Progenitor cell of endocrine pancreas (in vitro differentiated cells): ENCODE measurements at places on chromosomes 13 and 19.

DNA sequence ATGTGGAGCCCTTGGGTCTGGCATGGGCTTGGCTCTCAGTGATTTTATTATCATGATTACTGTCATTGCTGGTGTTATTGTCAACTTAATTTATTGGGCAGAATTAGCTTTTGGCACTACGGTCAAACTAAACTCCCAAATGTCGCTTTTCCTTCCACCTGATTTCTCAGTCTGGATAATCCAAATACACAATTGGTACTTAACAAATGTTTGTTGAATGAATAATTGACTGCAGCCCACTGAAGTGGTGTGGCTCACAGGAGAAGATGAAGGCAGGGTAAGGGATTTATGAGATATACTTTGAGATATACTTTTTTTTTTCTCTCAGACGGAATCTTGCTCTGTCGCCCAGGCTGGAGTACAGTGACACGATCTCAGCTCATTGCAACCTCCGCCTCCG is 1.5 kb downstream of the COLGALT1 start:
- DNase-seq: no peak

DNA sequence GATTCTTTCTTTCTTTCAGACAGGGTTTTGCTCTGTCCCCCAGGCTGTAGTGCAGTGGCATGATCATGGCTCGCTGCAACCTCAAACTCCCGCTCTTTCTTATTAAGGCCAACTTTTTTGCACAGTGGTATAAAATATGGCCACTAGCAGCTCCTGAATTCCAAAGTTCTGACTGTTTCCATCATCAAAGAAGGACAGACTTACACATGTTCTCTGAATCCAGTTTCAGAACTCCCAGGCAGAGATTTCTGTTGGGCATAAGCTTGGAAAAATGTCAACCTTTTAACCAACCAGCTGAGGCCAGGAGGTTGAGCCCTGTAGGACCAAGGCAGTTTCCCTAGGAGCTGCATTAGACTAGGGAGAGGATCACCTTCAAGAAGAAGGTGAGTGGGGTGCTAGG is 184.1 kb downstream of the HS6ST3 start:
- DNase-seq: no peak

GRCh38 chr13:94122300-94122915 is 357.1 kb downstream of the DCT start:
- DNase-seq: no peak

- DNase-seq: no peak
Measured at GRCh38 chr19:8459095-8459494, 14.3 kb downstream of the HNRNPM start.

DNA sequence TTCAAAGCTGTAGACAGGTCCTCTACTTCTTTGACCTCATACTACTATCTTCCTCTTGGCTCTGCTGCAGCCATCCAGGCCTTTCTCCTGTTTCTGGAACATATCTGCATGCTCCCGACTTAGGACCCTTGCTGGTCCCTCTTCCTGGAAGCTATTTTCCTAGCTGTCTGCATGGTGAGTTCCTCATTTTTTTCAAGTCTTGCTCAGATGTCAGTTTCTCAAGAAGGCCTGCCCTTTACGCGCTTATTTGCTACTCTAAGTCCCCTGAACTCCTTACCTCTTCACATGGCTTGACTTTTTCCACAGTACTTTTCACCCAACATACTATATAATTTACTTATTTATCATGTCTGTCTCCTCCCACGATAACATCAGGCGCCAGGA is 31.4 kb downstream of the DNAJC3 start:
- no peak for DNase-seq

DNA sequence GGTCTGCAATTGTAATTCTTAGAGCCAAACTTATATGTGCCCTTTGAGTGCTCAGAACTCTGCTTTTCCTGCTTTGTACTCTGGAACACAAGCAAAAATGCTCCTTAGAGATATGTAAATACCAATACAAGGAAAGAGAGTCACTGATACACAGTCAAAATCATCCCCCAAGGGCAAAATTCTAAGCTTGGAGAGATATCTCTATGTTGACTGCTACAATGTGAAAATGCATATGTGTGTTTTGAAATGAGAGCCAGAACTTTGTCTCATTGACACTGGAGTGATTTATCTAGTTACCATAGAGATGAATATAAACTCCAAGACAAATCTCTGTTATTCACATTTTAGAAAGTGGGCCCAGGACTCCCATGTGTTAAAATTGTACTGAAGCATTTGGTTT is 494.8 kb upstream of the SLITRK1 start:
- DNase-seq: no peak

GRCh38 chr19:8654591-8655339 is 24.3 kb downstream of the NFILZ start:
- DNase-seq: peak; percentile 61

DNA sequence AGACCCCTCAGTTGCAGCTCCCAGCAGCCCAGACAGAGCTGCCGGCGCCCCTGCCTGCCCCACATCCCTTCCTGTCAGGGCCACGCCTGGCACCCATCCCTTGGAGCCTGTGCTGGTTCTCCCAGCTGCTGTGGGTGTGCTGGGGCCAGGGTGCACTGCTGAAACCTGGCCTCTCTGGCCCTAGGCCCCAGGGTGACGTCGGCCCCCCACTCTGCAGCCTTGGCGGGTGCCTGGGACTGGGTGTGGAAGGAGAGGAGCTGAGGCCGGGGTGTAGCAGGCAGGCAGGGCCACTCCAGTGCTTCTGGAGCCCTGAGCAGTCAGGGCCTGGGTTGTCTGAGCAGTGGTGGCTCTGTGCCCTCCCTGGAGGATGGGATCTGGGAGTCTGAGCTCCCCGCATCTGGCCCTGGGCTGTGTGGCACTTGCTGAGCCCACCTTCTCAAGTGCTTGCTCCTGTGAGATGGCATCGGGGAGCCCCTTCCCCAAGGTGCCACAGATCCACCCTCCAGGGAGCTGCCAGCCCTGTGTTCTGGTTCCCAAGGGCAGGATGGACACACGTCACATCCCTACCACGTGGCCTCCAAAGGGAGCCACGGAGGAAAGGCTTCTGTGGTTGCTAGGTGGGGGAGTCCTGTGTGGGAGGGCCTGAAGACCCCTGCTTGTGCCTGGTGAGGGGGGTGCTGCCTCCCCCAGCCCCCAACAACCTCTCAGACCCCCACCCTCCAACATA is 5.2 kb downstream of the PLEKHJ1 start:
- DNase-seq: no peak

DNA sequence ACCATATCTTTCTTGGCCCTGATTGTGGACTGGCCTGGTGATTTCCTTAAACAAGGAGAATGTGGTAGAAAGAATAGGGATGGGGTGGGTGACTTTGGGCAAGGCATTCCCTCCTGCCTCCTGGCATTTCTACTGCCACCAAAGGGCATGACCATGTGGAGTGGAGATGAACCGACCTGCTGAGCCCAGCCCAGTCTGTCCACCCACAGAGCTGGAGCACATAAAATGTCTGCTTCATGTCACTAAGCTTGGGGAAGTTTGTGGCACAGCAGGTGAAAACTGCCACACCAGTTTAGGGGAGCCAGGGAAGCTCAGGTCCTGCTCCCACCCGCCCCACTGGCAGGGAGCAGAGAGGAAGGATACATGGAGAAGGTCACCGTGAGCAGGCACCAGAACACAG is 6.3 kb downstream of the TMEM161A start:
- no peak for DNase-seq

DNA sequence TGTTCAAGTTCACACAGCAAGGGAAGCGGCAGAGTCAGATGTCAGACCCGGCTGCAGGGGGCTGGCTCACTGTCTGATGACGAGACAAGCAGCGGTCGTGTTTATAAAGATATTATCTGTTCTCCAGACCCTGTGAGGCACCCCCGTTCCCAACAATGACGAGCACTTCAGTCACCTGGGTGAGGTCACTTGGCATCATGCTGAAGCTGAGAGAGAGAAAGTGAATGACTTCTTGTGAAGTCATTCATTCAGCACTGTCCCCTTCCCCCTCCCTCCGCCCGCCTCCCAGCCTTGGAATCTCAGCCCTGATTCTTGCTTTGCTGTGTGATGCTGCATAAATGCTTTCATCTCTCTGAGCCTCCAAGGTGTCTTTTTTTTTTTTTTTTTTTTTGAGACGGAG is 4.9 kb upstream of the LYPD3 start:
- DNase-seq: no peak

DNA sequence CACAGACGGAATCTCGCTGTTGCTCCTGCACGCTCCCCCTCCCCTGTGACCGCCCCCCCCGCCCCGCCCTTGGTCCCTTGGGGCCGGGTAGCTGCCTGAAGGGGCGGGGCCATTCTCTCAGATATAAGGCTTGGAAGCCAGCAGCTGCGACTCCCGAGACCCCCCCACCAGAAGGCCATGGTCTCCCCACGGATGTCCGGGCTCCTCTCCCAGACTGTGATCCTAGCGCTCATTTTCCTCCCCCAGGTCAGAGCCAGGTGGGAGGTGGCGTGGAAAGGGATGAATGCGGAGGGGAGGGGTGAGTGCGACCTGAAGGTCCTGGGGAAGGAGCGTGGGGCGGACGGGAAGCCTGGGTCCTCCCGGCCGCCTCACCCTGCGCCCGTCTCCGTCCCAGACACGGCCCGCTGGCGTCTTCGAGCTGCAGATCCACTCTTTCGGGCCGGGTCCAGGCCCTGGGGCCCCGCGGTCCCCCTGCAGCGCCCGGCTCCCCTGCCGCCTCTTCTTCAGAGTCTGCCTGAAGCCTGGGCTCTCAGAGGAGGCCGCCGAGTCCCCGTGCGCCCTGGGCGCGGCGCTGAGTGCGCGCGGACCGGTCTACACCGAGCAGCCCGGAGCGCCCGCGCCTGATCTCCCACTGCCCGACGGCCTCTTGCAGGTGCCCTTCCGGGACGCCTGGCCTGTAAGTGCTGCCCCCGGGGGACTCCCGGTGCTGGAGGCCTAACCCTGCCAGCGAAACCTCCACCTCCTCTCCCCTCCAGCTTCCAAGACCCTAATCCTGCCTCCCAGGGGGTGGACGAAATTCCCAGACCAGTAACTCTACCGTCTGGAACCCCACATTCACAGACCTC is at the start of gene DLL3:
Gene DLL3 (plus strand): TSS at position 150 of the 845 bp plus-strand sequence. CDS start 28 bp downstream, at position 178.
- DNase-seq: no peak

- DNase-seq: peak; percentile 78
Measured at GRCh38 chr19:30669329-30670010, 297.3 kb downstream of the ZNF536 start.

DNA sequence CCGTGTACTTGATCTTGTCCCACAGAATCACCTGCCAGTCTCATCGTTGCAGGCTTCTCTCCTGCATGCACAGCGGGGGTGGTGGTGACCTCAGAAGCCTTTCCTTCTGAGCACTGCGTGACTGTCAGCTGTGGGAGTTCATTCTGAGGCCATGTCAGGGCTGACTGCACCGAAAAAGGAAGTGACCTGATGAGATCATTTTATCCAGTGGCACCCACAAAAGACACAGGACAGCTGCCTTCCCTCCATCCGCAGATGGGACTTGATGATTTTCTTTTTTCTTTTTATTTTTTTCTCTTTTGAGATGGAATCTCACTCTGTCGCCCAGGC is 89.7 kb downstream of the RAB20 start:
- DNase-seq: no peak

DNA sequence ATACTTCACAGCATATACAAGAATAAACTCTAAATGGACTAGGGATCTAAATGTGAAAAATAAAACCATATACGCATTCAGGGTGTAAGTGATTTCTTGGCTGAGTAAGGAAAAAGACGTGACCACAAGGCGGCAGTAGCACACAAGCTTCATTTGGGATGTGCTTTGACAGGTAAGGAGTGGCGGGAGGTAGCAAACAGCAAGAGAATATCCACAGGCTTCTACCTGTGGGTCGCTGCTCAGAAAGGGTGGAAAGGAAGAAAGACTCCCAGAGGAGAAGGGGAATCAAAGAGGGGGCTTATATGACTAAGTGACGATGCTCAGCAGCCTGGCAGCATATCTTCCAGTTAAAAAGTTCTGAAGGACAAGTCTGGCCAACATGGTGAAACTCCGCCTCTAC is 2.5 kb upstream of the ZNF121 start:
- DNase-seq: peak; percentile 41

DNA sequence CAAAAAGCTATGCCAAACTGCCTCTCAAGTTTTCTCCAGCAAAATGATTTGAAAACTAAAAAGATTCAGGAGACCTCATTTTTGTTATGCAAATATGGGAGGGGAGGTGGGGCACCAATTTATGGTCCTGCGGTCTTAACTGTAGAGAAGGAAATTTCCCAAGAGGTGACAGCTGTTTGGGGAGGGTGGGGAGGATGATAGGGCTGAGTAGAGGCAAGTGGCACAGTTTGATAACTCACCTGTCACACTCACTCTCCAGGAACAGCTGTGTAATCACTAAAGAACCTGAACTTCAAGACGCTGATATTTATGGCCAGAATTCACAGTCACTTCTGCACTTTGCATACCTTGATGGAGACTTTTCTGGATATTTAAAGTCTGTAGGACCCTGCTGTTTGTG is 232.9 kb upstream of the STARD13 start:
- no peak for DNase-seq

GRCh38 chr19:15181394-15181793 is 19.4 kb downstream of the NOTCH3 start:
- no peak for DNase-seq

DNA sequence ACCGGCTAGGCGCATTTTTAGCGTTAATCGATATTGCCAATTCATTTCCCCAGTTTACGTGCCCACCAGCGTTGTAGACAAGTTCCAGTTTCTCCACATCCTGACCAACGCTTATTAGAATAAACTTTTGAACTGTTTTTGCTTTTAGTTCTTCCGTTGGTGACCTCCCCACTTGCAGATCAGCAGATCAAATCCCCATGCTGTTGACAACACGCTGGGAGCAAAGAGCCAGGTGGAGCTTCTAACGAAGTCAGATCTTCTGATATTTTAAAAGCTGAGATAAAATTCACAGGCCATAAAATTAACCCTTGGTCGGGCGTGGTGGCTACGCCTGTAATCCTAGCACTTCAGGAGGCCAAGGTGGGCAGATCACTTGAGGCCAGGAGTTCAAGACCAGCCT is 21.2 kb downstream of the RCN3 start:
- DNase-seq: no peak

DNA sequence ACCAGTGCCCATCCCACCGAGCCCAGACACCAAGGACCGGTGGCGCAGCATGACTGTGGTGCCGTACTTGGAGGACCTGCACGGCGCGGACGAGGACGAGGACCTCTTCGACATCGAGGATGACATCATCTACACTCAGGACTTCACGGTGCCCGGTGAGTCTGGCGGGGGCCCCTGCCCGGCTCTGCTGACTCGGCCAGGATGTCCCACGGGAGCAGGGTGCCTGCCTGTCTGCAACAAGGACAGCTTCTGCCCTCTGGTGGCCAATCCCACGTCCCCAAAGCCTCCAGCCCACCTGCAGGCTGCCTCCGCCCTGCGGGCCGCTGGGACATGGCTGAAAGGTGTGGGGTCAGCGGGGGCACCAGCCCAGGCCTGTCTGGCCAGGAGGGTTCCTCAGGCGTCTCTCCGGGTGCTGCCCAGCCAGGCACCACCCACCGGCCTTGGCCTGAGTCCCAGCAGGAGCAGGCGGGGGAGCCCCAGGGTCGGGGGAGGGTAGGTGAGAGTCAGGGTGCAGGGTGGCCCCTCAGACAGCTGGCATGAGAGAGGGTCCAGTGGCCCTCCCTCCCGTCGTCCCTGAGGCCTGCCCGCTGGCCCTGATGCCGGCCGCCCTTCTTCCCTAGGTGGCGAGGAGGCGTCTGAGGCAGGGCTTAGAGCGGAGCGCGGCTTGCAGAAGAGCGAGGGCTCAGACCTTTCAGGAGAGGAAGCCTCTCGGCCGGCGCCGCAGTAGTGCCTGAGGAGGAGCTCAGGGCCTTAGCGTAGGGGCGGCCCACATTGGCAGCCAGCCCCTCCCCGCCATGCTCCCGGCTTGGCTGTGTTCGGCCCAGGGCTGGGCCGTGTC is 14.6 kb downstream of the CBARP start:
- no peak for DNase-seq

GRCh38 chr19:6048793-6049405 is 61.4 kb downstream of the RFX2 start:
- DNase-seq: peak; percentile 68
